Pons (tissue), 1 donor: ENCODE measurements at places on chromosomes 13 and 19.

DNA sequence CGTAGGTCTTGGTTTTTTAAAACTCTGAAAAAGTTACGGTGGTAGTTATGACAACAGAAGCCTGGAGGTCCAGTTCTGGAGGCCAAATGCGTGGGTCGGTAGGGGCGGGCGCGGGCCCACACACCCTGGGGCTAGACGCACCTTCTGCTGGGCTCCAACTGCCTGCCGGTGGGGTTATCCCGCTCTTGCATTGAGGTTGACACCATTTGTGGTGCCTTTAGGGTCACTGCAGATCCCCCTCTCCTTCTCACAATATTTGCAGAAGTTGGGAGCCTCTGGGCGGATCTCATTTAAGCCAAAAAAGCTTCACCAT is 81.6 kb downstream of the CHST8 start:
- no peak for DNase-seq

DNA sequence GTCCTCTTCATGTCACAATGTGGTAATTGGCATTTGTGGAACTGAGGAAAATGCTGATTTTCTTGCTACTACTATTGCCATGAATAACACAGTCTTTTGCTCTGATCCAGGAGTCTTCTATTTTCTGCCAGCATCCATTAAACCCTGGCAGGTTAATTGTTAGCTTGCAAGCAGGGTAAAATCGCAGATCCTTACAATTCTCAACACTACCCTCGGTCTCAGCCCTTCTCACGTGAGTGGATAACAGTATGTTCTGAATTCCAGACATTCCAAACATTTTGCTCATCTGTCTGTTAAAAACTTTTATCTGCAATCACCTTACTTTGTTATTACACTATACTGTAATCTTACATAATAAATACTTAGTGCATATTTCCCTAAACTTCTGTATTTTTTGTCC is 251.3 kb upstream of the ATXN8OS start:
- no peak for DNase-seq

DNA sequence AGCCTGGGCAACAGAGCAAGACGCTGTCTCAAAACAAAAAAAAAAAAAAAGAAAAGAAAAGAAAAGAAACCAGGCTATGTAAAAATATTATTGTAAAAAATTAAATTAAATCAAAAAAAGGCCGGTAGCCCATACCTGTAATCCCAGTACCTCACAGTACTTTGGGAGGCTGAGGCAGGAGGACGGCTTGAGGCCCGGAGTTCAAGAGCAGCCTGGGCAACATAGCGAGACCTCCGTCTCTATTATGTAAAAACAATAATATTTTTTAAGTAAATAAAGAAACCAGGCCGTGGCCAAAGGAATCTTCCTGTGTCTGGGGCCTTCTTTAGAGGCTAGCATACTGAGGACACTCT is 770 bp upstream of the CAPNS1 start:
- DNase-seq = no peak

DNA sequence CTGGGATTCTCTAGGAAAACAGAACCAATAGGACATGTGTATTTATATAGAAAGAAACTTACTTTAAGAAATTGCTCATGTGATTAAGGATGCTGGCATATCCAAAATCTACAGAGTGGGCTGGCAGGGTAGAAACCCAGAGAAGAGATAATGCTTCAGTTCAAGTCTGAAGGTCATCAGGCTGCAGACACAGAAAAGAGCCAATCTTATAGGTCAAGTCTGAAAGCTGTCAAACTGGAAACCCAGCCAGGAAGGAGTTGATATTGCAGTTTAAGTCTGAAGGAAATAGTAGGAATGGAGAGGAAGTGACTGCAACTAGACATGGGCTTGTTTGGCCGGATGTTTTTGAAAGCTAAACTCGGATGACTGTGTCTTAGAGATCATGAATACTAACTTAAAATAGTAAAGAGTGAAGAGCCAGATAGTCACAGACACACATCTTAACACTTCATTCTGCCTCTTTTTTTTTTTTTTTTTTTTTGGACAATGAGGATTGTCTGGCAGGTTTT is 125.3 kb upstream of the GPC6 start:
- DNase-seq = no peak

GRCh38 chr19:38455031-38455430 is 21.5 kb downstream of the RYR1 start:
- no peak for DNase-seq

- no peak for DNase-seq
Observed at GRCh38 chr19:52099497-52100138, 4.1 kb upstream of the ZNF841 start.

DNA sequence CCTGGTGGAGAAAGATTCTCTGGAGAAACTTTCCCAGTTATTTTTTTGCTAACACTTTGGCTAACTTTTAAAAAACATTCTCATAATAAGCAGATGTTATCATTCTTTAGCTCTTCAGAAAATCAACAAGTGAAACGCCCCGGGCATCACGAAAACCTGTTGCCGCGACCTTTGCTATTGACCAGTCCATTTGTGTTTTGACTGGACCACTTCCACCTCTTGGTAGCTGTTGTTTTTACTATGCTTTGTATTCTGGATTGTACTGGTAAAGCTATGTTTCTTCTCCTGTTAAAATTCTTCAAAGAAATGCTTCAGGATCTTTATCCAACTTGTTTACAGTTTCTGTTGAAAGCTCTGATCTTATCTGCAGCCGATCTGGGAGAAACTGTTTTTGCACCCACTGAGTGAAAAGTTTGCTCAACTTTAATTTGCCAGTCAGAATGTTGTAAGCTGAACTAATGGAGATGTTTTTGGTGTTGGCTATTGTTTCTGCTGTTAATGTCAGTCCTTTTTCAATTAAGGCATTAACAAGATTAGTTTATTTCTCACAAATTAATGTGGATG is 23.3 kb downstream of the UFM1 start:
- DNase-seq = no peak
